NCI-H774 (cell line): ENCODE measurements at places on chromosomes 16 and 17.

GRCh38 chr17:1942066-1942365, 83.1 kb downstream of the RTN4RL1 start:
- DNase-seq = no peak

DNA sequence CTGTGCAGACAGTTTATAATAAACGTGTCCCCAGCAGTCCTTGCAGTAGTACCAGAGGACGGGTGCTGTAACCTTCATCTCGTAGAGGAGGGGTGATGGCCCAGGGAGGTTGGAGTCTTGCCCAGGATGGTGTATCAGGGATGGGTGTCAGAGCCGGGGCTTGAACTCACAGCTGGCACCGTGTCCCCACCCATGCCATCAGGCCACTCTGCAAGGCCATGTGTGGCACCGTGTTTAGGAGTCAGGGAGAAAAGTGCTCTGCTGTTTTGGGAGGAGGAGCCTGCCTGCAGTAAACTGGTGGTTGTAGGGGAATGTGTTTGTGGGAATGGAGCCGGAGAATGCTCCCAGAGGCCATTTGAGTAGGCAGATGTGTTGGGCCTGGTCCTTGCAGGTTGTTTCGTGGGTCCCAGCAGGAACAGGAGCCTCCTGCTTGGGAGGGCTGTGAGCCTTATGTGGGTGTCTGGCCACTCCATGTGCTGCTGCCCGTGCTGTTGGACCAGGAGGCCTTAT, 1.7 kb downstream of the ADORA2B start:
- no peak for DNase-seq

GRCh38 chr17:80160536-80160935, 9.3 kb upstream of the CARD14 start:
- DNase-seq = no peak

DNA sequence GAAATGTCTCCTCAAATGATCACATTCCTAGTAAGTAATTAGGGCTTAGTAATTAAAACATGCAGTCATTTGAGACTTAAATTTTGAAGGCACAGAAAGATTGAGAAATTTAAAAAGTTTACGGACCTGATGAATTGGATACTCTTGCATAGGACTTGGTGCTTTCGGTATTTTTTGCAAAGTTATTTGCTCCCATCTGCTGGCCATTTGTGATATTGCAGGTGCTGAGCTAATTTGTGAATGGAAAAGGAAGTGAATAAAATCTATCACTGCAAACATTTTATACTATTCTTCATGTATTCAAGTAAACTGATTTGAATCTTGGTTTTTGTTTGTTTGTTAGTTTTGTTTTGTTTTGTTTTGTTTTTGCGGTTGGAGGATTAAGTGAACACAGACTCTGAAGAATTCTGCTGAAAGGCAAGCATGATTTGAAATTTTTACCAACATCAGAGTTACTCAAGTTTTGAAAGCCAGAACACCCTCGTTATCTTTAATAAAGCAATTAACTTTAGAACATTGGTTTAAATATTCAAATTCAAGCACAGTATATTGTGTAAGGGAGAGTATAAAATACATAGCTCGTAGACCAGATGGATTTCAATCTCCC, 689.5 kb upstream of the RBFOX1 start:
- DNase-seq = no peak

- DNase-seq = no peak
Observed at GRCh38 chr16:17847234-17847795, 376.6 kb upstream of the XYLT1 start.

GRCh38 chr17:4931963-4932362, at the start of gene GP1BA:
Gene GP1BA, plus strand, starts transcription at chr17:4932277. Its CDS starts 328 bp downstream, at chr17:4932605.
- no peak for DNase-seq

DNA sequence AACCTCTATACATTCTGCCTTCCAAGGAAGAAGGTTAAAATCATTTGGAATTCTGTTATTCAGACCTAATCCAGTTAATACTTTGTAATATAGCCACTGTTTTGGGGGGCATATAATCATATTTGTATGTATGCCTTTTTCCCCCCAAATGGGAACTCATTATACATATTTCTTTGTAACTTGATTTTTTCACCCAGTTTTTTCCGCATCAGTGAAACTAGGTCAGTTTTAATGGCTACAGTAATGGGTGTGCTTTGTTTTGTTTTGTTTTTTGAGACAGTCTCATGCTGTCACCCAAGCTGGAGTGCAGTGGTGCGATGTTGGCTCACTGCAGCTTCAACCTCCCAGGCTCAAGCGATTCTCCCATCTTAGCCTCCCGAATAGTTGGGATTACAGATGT, 54.9 kb downstream of the WWP2 start:
- no peak for DNase-seq

DNA sequence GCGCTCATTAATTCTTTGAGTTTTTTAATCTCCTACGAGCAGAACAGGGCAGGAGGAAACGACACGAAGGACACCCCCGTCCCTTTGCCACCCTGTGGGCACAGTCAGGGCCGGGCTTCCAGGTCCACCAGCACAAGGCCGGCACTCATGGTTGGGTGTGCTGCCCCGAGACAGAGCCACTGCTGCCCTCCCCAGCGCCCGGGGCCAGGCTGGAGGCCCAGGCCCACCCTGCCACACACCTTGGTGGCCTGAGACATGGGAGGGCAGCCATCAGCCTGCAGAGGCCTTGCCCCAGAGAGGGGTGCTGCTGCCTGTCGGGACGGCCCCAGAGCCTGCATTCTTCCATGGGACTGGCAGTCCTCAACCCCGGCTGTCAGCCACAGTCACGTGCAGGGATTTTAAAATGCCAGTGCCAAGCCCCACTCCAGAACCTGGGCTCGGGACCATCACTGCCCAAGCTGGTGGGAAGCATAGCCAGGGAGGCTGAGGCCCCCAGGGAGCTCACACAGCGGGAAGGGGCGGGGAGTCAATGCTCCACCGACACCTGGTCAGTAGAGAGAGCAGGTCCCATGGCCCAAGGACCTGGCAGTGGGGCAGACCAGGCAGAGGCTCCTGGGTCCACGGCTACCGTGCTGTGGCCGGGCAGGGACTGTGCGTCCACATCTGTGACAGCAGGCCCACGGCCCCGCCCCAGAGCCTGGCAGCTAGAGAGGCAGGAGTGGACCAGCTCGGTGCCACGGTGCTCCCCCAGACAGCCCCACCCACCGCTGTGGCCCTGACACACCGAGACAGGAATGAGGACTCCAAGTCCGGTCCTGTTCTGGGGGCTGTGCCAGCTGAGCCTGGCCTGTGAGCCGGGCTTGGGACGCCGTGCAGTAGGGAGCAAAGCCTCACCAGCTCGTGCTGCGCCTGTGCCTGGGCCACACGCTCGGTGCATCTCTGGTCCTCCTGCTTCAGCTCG, 27.5 kb downstream of the CEP131 start:
- DNase-seq = no peak

DNA sequence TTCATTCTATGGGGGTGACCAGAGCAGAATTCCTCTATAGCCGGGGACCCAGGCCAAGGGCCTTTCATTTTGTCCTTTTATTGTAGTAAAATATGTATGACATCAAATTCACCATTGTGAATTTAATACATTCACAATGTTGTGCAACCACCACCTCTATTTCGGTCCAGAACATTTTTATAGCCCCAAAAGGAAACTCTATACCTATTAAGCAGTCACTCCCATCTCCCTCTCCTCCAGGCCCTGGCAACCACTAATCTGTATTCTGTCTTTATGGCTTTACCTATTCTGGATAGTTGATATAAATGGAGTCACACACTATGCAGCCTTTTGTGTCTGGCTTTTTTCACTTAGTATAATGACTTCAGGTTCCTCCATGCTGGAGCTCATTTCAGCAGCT, 9.7 kb upstream of the TNS4 start:
- DNase-seq = no peak

GRCh38 chr17:80640366-80641084, 95.9 kb downstream of the RPTOR start:
- DNase-seq = no peak

GRCh38 chr16:30350134-30350871, 4.8 kb downstream of the CD2BP2 start:
- no peak for DNase-seq

DNA sequence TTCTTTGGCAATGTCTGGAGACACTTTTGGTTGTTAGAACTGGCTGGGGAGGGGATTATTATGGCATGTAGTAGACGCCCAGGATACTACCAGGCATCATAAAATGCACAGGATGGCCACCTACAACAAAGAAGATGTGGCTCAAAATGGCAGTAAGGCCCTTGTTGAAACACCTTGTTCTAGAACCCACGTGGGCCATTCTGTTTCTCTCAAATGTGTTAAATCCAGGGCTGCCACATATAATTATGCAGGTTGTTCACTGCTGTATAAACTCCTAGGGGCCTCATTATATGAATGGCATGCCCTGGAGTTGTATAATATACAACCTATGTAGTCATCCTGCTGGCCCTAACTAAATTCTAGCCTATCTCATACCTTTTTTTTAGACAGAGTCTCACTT, 123.5 kb upstream of the HAS3 start:
- no peak for DNase-seq

DNA sequence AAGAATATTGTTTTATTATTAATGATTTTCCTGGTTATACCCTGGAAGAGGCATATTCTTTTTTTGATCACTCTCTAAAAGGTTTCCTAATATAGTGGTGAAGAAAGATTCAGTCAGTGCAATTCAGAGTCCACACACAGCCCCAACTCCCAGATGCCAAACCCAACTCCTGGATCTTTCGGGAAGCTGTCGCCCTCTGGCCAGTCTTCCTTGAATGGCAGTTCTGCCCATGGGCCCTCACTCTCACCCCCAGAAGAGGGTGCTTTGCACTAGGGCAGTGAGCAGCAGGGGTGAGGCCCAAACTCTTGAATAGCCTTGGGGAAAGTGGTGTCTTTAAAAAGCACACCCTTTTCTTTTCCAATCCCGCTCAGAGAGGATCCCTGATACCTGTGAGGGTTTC, 11.0 kb downstream of the KRT32 start:
- DNase-seq = no peak

DNA sequence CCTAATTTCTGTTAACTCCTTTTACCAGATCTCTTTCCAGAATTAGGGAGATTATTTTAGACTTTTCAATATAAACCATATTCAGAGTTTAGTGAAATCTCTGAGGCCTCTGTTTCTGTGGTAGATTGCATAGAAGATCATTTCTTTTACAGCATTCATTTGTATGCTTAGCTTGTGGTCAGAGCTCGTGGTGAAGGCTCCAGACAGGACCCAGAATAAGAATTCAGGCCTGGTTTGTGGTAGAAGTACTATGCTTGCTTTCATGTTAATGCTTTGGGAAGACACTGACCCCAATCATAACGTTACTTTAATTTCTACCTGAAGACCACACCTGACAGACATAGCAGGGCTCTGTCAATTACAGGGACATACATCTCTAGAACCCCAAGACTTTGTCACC, 258.1 kb downstream of the FTO start:
- no peak for DNase-seq

- DNase-seq = no peak
Observed at GRCh38 chr17:49093131-49093530, 39.4 kb upstream of the B4GALNT2 start.

GRCh38 chr17:78476973-78477372, 98.5 kb downstream of the PGS1 start:
- DNase-seq = peak; percentile 38

- no peak for DNase-seq
Observed at GRCh38 chr16:1784977-1785845, 2.5 kb downstream of the NUBP2 start.

- no peak for DNase-seq
Observed at GRCh38 chr17:38890410-38890746, 20.5 kb downstream of the LASP1 start.

DNA sequence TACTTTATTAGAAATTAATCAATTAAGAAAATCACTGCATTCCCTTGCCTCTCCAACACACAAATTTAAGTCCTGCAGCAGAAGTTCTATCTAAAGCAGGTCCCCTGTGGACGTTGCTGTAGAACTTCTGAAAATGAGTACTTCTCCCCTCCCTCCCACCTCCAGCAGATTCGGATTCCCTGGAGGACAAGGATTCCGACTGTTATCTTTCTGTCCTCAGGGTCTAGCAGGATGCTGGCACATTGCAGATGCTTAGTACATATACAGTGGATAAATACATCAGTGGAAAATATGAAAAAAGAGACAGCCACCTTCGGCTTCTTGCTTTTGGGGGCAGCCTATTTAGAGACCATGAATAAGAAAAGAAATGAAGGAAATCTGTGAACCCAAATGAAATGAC, 32.1 kb downstream of the NTN1 start:
- DNase-seq = no peak

- DNase-seq = no peak
Observed at GRCh38 chr17:29279397-29280070, 14.4 kb downstream of the NUFIP2 start.

DNA sequence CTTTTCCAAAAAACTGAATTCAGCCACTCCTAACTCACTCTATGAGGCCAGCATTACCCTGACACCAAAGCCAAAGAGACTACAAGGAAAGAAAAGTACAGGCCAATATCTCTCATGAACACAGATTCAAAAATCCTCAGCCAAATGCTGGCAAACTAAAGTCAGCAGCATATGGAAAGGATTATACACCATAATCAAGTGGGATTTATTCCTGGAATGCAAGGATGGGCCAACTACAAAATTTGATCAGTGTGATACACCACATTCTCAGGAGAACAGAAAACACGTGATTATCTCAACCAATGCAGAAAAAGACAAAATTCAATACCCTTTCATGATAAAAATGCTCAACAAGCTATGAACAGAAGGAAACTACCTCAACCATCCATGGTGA, 7.7 kb upstream of the AATK start:
- no peak for DNase-seq

DNA sequence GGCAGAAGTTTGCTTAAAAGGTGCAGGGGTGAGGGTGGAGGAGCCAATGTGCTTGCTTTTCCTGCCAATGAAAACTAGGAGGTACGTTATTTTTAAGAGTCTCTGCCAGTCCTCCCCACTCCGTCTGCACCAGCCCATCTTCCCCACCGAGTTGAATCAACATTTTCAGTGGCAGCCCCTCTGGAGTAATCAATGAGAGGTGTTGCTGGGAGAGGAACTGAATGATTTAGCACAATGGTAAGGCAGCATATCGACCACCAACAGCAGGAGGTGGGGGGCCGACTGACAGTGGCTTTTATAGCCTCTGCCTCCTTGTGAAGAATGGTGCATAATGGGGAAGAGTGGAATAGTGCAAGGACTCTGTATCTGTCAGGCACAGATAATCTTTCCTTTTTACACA, 1465.0 kb upstream of the GOT2 start:
- no peak for DNase-seq

DNA sequence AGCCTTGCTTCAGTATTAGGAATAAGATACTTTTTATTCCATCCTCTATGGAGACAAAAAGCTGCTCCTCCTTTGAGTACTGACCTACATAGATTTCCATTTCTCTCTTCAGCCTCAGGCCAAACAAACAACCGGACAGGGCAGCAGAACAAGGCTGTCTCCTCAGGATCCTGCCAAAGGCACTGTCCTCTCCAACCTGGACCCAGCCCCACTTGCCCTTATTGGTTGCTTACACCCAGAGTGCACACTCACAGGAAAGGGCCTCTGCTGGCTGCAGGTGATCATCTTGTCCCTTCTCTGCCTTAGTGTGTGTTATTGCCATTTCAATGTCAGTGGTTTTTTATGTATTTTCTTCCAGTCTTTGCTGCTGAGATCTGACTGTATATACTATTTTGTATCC, 26.6 kb downstream of the LIG3 start:
- no peak for DNase-seq

GRCh38 chr16:48492133-48492532, 106.9 kb upstream of the SIAH1 start:
- DNase-seq = no peak

GRCh38 chr17:28916302-28916934, 13.5 kb upstream of the DHRS13 start:
- DNase-seq = peak; percentile 22

GRCh38 chr16:84758627-84759026, 58.8 kb downstream of the USP10 start:
- no peak for DNase-seq
